ENCODE measurements at places on chromosomes 3 and 15.
A peak's percentile ranks its signal among the peaks of the same experiment; 100 is the strongest.

DNA sequence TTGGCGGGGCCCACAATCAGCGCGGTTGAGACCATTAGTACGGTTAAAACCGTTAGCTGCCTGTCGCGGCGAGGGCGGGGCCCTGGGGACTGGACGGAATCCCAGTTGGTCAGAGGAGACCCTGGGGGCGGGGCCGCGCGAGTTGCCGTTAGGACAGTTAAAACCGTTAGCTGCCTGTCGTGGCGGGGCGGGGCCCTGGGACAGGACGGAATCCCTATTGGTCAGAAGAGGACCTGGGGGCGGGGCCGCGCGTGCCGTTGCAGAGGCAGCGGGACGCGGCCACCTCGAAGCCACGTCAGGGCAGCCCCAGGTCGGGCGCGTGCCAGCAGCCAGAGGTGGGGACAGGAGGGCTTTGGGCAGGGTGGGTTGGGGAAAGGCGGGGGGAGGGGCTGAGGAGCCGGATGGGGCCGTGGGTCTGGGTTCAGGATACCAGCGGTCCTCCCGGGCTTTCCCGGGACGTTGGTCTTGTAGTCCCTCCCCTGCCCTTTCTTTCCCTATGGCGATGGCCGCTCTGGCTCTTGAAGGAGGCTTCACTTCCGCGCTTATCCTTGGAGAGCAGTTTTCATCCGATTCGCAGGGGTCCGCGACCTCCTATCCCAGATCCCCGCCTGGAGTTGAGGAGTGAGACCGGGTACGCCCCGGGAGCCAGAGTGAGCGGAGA is 28.0 kb downstream of the KLHDC8B start:
- no peak for DNase-seq

GRCh38 chr15:89654847-89655805 is at the start of gene KIF7:
KIF7 (minus strand) TSS chr15:89655467; CDS start chr15:89652930, 2,537 bp downstream.
- no peak for DNase-seq

GRCh38 chr15:79677241-79677640 is 219.6 kb downstream of the MTHFS start:
- no peak for DNase-seq

DNA sequence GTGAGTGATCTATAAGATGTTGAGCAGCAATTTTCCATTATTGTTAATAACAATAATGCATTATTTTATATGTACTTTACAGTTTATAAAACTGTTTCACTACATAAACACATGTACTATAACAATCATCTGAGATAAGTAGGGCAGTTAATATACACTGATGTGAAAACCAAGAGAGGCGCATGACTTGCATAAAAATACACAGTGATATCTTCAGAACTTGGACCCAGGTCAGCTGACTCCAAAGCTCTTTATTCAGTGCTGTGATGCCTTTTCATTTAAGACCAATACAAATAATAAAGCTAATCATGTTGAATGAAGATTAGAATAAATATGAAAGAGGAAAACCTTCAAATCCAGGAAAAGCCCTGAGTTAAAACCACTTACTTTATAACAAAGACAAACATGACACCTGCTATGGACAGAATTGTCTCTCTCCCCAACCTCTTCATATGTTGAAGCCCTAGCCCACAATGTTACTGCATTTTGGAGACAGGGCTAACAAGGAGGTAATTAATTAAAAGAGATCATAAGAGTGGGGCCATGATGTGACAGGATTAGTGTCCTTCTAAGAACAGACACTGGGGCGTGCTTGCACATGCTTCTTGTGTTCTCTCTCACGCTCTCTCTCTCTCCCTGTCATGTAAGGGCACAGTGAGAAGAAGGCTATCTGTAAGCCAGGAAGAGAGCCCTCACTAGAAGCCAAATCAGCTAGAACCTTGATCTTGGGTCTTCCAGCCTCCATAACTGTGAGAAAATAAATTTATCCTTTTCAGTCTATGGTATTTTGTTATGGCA is 55.8 kb upstream of the TSPAN3 start:
- DNase-seq: no peak

DNA sequence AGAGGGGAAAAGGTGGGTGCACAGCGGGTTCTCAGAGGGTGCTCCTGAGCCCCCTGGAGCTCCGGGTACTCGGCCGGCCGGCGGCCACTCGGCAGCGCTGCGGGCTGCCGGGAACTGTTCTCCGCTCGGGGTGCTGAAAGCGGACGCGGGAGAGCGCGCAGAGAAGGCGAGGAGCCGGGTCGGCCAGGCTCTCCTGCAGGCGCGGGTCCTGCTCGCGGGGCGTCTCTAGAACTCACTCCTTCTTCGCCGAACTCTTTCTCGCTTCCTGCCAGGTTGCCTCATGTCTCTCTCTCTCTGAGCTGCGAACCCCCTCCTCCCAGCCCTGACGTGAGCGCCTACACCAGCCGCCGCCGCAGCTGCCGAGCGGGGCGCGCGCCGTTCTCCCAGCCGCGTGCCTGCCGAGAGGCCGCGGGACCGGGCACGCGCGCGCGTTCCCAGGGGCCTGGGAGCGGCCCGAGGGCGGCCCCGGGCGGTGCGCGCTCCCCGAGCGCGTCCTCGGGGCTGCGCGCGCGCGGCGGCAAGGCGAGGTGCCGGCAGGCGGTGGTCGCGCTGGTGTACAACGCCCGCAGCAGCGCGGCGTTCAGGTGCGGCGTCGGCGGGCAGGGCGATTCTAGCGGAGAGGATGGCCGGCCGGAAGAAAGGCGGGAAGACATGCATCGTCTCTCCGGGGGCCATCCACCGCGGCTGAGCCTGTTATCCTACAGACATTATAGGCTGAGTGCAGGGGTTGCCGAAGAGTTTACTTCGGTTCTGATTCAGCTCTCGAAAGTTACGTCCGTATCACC is at the start of gene PEX5L:
PEX5L (minus strand) TSS at position 267 of the 785 bp plus-strand sequence. CDS start 338 bp downstream, outside the sequence.
- no peak for DNase-seq

- DNase-seq: no peak
Measured at GRCh38 chr15:92595506-92596381, 59.8 kb downstream of the FAM174B start.

DNA sequence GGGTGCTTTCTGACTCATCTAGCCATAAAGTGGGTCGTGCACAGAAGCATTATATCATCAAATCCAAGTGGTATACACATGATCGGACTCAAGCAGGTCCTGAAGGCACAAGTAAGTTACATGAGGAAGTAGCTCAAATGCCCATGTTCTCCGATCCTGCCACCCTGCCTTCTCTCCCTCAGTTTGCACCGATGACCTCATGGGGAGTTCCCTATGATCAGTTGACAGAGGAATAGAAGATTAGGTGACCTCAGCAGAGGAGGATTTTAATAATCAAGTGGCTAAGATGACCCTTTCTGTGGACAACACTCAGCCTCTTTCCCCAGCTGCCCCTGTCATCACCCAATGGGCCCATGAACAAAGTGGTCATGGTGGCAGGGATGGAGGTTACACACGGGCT is 149.5 kb downstream of the TBC1D5 start:
- DNase-seq: no peak

GRCh38 chr3:166405896-166406295 is 568.7 kb upstream of the BCHE start:
- no peak for DNase-seq

- DNase-seq: no peak
Measured at GRCh38 chr3:110419601-110420000, 652.0 kb upstream of the NECTIN3 start.

DNA sequence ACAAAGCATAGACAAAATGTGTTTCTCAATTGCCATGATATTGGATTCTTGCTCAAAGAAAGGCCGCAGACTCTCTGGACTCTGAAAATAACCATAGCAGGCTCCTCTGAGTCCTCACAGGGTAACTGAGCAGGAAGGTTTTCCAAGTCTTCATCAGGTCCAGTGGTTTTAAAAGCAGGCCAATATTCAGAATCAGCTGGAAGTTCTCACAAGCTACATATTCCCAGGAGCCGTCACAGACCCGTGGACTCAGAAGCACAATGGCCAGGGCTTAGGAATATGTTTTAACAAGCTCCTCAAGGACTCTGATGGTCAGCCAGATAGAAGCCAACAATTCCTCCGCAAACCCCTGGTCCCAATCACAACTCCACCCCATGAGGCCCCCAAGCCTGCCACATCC is 256.1 kb upstream of the ADAMTS9 start:
- no peak for DNase-seq

- DNase-seq: no peak
Measured at GRCh38 chr3:12027184-12027846, 23.1 kb downstream of the SYN2 start.

- DNase-seq: peak; percentile 48
Measured at GRCh38 chr3:63863150-63864007, at the start of the genes ATXN7 and THOC7. ATXN7 (plus strand) TSS chr3:63863867; CDS start chr3:63912599, 48,732 bp downstream. THOC7 (minus strand) TSS chr3:63863805; CDS start chr3:63863790, 15 bp downstream.

DNA sequence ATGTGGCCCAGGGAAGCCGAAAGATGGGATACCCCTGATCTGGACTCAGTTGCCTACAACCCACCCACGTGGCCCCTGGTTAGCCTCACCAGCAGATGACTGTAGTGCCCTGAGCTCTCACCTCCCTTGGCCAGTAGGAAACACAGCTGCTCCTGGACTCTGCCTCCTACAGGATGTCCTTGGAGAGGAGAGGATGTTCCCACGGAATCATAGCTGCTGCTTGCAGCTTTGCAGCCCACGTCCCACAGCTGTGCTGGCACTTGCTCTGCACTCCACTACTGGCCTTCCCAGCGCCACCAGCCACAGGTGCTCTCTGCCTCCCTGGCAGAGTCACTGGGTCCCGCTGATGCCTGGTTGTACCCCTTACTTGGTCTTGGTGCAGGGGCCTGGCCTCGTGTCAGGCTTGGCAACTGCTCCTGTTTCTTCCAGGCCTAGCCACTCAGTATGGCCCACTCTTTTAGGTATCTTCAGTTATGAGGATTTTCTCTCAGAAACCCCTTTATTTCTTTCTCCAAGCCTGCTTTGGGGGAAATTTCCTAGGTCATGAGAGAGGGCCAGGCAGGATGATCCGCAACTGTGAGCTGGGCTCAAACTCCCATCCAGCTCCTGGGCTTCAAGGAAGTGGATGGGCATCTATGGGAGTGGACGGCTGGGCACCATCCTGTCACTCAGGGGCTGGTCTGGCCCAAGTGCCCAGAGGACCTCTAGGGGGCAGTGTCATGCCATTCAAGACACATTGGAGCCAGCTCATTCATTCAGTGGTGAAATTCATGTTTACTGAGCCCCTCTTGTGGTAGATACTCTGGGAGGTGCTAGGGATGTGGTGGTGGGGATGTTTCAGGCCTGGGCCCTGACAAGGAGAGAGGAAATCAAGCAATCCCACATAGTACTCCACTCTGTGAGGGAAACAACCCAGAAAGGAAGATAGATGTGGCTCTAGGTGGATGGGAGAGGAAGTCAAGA is 16.2 kb upstream of the VILL start:
- DNase-seq: peak; percentile 37

- DNase-seq: no peak
Measured at GRCh38 chr3:62503516-62503915, 130.2 kb upstream of the FEZF2 start.

DNA sequence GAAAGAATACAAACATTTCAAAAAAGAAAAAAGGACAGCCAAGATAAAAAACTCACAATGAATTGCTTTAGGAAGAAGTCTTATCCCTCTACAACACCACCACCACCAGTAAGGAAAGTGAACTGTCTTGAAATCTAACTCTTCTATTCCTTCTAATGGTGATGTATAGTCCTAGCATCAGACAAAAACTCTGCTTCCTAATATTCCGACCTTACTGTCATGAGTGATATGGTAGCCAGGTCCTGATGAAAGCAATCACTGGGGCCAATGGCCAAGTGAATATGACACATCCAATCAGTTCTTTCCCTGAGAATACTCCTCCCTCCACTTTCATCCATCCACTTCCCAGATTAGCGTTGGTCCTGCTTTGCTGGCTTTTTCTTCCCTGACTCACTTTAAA is 14.8 kb downstream of the GK5 start:
- no peak for DNase-seq

DNA sequence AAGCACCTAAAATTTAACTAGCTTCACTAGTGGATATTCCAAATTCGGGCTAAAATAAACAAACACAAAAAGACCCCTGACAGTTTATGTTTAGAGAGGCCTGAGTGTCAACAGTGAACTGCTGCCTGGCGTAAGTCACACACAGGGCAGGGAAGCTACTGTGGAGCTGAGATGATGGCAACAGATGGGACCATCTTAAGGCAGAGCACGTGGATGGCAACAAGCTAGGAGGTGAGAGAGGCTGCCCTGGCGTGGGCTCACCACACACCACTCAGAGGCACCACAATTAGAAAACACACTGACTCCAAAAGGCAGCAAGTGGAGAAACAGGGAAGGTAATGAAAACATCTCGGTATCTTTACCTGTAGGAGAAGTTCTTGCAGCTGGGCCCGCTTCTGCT is 93.3 kb downstream of the ATP1B3 start:
- no peak for DNase-seq

DNA sequence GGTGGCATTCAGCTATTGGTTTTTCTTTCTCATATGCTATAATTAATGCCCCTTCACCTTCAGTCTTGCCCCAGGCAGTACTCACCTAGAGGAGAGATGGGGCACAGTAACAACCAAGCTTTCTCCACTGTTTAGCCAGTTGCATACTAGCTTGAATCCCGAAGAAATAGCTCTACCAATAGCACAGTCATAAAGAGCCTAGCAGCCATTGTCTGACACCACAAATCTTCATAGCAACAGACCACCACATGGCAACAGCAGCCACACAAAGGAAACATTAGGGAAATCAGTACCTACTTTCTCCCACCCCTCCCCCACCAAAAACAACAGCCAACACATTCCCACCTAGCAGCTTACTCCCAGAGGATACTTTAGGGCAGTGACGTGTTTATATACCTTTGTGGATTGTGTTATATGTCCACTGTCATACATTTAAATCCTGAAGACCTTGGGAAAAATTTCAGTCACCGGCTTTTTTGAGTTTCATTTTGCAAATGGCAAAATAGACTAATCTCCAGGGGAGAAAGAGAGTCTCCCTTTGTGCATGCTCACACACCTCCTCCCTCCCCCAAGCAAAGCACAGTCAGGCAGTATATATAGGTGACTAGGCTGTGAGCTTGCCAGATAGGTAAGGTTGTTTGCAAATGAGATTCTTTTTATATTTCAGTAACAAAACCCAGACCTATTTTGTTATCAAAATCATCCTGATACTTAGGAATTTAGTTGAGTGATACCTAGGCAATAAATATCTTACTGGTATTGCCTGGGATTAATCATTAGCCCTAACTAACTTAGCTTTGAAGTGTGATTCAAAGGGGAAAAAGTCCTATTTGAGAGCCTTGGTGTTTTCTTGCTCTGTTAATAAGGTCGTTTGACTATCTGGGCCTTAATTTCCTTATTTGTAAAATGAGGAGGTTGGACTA is 140.6 kb downstream of the RBPMS2 start:
- DNase-seq: no peak

- no peak for DNase-seq
Measured at GRCh38 chr3:122803977-122804376, 9.1 kb downstream of the SLC49A4 start.

DNA sequence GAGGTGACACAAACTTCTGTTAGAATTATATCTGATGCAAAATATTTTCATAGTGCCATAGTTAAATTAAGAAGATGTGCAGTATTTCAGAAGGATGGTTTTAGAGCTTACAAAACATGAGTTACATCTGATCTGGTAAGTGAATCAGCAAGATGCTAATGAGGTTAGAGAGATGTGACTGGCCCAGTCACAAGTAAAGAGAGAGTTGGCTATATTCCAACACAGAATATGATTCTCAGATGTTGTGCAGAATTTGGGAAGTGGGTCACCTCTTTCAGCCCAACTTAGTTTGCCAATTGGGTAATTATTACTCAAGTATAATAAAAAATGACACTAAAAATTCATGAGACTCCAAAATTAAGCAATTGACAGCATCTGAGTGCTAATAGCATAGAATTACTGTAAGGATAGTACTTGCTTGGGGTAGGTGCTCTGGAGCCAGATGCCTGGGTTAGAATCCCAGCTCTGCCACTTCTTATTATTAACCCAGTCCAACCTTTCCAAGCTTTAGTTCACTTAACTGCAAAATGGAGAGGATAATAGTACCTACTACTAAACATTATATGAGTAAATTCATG is 30.8 kb downstream of the P2RY1 start:
- no peak for DNase-seq

Data from stimulated activated CD8-positive, alpha-beta memory T cell treated with anti-CD3 and anti-CD28 coated beads, Interleukin-4, amount 100 ng/mL, for 1 hour (primary cell).